ENCODE measurements at places on chromosomes 16 and 17. TPM values are rescaled to one million over a fixed set of nuclear protein-coding genes. Genes with fewer than 3 reads are reported as not detected.
A peak's percentile ranks its signal among the peaks of the same experiment; 100 is the strongest.

DNA sequence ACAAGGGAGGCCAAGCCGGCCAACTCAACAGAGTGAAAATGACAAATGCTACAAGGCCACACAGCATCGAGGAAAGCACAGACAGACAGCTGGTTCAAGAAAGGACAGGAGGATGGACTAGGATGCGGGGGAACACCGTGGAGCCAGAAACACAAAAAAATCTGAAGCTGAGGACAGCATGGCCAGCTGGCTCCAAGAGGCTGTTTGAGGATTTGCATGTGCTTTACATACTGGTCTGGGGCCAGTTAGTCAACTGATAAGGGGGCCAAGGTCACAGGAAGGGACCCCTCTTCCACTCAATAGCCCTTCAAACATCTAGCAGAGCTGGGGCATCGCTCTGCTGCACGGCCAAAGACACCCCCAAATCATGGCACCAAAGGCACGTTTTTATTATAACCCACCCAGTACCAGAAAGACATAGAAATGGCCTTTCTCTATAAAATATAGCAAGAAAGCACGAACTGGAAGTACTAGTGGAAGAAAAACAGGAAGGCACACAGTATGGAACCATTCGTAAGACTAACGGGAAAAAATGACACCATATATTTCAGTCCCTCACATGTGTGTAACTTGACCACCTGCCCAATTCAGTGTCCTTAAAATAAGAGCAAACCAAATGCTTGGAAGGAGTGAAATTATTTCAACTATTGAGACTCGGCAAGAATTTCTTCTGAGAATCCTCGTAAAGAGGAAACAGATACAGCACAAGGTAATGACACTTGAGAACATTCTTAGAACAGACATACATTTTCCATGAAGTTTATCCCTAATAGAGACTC, 7.8 kb upstream of the SRL start:
- DNase-seq, result no peak

DNA sequence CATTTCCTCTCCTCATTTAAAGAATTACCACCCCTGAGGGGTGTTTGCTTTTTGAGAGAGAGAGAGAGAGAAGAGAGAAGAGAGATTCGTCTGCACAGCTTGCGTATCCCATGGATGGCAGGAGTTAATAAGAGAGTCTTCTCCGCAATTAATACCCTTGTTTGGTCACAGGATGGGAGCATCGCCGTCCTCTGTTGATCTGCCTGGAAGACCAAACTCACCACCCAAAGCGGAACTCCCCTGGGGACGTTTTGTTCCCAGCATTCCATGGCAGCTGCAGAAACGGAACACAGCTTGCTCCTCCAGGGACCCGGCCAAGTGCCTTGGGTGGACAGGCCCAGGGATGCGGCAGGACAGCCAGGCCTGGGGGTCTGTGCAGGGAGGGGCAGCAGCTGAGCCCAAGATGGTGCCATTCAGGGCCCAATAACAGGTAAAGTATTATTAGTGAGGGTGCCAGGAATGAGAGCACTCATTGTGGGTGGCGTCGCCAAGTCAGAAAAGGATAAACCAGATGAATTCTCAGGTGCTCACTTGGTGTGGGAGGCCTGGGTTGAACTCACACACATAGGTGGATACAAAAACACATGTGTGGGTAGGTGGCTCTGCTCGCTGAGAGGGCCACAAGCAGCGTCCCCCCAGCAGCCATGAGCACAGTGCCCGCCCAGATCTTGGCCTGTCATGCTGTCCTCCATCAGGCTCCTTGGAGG, 83.1 kb downstream of the NT5M start:
- no peak for DNase-seq

- no peak for DNase-seq
Observed at GRCh38 chr16:73847090-73847489, 449.5 kb upstream of the PSMD7 start.

The PKMYT1 gene
- 6.1 TPM for total RNA-seq

The OTOP3 gene
- not detected for total RNA-seq

- DNase-seq, result no peak
Observed at GRCh38 chr17:33267851-33268548, 25.1 kb downstream of the ASIC2 start.

The IRF8 gene
- total RNA-seq, result 3.7 TPM

GRCh38 chr17:78168242-78168902, at the start of gene SYNGR2:
SYNGR2 (plus strand) TSS chr17:78168581; CDS start chr17:78168617, 36 bp downstream.
- DNase-seq, result peak; percentile 75

- no peak for DNase-seq
Observed at GRCh38 chr17:77836557-77837041, 121.9 kb upstream of the TNRC6C start.

The GPRC5C gene
- 34.0 TPM for total RNA-seq

- peak; percentile 99 for DNase-seq
Observed at GRCh38 chr17:49677933-49678847, at the start of gene SPOP. SPOP (minus strand) TSS chr17:49678097; CDS start chr17:49622810, 55,287 bp downstream.

- no peak for DNase-seq
Observed at GRCh38 chr17:3848229-3848835, 2.3 kb upstream of the NCBP3 start.

- no peak for DNase-seq
Observed at GRCh38 chr16:84791088-84791487, 28.7 kb upstream of the CRISPLD2 start.

DNA sequence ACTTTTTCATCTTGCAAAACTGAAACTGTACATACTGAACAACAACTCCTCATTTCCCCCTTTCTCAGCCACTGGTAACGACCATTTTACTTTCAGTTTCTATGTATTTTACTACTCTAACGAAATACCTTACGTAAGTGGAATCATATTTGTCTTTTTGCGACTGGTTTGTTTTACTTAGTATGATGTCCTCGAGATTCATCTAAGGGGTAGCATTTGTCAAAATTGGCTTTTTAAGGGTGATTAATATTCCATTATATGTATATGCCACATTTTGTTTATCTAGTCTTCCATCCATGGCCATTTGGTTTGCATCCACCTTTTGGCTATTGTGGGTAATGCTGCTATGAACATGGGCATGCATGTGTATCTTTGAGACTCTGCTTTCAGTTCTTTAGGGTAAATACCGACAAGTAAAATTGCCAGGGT, 10.4 kb downstream of the KPNB1 start:
- DNase-seq, result no peak

- peak; percentile 58 for DNase-seq
Observed at GRCh38 chr16:30748634-30749445, 615 bp downstream of the PHKG2 start.

The NFATC2IP gene
- 10.3 TPM for total RNA-seq

GRCh38 chr17:51015145-51015558, 105.5 kb downstream of the SPAG9 start:
- no peak for DNase-seq

DNA sequence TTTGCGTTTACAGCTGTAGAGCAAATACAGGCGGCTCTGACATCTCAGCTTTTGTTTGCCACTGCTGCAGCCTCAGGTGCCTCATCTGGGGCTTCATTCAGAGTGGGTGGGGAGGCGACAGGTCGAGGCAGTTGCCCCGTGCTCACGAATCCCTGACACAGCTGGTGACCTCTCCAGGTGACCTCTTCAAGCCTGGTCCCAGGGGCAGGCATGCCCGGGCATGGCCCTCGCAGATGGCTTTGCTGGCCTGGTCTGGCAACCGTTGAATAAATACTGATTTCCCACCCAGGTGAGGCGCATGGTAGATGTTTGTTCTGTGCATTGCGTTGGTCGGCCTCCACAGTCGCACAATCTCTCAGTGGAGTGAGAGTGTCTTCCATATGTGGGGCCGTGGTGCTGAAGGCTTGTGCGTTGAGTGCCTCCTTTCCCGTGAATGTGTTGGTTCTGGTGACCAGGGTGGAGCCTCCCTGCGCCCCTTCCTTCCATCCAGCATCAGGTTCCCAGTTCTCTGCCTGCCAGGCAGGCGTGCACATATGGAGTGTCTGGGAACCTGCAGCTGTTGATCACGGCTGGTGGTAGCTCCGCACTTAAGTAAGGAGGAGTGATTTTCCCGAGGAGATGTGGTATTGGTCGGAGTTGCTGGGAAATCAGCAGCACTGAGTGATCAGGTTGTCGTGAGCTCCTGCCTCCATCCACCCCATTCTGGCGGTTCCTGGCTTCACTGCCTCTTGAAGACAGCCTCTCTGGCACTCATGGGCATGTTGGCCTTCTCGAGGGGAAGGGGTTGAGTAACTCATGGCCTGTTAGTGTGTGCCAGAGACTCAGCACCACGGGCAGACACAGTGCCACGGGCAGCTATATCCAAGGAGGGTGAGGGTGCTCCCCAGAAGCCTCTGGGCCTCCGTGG, 149.7 kb downstream of the RPTOR start:
- no peak for DNase-seq

The ESRP2 gene
- 0.29 TPM for total RNA-seq

DNA sequence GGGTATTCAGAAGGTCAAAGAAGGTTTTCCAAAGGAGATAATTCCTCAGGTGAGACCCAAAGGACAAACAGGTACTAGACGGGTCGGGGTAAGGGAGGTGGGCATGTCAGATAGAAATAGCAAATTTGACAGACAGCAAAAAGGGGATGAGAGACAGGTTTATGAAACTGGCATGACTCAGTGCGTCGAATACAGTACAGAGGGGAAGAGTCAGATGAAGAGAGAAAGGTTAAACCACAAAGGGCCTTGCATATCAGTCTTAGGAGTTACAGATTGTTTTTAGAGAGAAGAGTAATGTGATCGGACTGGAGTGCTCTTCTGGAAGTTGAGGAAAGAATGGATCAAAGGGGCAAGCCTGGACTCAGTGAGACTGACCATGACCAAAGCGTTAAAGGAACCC, 88.4 kb downstream of the ZZEF1 start:
- DNase-seq, result no peak

The ACSM2B gene
- total RNA-seq, result not detected

- no peak for DNase-seq
Observed at GRCh38 chr17:42782166-42783061, 2.0 kb downstream of the WNK4 start.

DNA sequence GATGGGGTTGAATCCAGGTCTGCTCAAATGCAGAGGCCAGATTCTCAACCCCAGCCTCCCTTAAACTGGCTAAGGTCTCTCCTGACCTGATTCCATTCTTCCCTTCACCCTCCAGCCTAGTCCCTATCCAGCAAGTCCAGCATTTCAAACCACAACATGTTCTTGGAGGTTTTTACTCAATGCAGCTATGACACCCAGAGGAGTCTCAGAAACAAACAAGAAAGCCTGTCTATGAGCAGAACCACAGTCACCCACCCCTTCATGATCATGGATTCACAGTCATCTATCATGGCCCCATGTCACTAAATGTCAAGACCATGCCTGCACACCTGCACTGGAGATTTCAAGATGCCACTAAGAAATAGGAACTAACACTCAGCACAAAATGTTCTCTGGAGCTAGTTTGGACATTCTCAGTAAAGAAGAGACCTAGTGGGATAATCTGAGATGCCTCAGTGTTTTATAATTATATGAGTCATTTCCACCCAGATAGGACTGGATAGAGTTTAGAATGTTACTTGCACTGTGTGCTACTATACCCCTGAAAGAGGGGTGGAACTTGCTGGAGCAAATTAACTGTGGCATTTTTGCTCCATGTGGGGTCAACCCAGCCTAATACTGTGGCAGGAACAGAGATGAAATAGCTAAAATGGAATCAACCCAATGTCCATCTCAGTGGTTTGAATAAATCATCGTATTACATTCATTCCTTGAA, 9.5 kb upstream of the METTL22 start:
- DNase-seq, result no peak

Measured in uterus (tissue), 4 donors.